ENCODE measurements at places on chromosomes 2 and 18.

DNA sequence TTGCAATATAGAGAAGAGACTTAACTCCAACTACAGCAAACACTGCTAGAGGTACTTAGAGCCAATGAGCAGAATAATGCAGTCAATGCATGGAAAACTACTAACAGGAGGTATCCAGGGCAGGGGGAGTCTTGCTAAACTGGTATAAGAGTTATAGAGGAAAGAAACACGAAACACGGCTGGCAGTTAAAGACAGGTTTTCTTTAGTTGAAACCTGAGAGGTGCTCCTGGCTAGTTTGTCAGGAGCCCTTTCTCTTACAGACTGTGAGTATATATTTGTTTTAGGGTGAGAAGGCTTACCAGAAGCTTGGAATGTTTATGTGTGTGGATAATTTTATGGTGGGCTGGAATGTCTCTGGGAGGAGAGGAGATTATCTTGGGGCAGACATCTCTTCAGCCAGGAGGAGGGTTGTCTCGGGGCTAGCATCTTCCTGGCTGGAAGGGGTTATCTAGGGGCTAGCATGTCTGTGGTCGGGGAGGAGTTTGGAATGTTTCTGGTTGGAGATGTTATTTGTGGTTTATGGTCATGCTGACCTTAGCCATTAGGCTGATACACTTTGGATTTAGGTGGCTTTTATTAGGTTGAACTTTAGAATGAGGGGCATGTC, 1048.8 kb downstream of the DPP10 start:
- no peak for DNase-seq

- DNase-seq, result no peak
Measured at GRCh38 chr2:203870481-203870880, 2.9 kb downstream of the CTLA4 start.

DNA sequence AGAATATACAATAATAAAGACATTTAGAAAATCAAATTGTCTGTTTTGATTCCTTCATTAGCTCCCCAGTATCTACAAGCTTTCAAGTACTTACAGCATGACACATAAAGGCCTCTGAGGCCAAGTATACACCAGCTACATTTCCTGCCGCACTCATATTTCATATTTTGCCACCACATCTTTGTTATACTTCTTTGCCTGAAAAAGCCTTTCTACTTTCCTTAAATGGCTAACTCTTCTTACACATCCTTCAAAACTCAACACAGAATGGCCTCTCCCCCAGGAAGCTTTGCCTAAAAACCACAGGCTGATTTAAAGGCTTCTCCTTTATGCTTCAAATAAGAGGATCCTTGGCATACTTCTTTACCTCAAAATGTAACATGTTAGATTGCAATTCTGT, 4.5 kb downstream of the STK17B start:
- no peak for DNase-seq

- DNase-seq, result no peak
Measured at GRCh38 chr2:96097441-96097840, 18.9 kb downstream of the ADRA2B start.

DNA sequence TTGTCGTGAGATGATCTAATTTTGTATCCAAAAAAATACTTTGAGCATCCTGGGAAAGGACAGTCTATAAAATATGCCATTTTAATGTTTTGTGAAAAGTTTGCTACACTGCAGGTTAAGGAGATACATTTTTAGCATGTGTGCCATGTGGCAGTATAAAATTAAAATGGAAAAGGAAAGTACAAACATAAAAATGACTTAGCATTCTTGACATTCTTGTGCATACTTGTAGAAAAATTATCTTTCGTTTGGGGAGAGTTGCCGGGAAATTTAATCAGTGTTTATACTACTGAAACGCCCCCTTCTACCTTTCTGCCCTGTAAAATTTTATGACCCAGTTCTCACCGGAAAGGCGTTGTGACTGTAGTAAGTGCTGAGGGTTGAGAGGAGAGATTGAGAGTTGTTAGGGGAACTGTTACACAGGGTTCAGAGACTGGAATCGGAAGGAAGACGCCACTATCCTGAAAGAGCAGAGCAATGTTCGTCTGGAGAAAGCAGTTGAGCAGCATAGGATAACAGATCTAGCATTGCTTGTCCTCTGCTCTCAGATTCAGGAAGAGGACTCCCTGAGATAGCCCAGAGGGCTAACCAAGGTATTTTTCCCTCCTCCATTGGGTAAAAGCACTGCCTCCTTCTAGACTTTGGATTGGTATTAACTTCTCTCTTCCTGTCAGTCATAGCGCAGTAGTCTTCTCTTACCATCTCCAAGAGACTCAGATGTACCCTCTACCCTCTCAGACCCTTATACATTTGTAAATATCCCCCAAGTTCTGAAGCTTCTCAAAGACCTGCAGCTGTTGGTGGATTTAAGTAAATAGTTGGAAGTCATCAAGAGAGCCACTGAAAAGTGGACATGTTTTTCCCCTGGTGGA, 2.7 kb downstream of the CDH20 start:
- DNase-seq, result no peak

GRCh38 chr2:11554399-11554716, 20.5 kb downstream of the GREB1 start:
- no peak for DNase-seq

DNA sequence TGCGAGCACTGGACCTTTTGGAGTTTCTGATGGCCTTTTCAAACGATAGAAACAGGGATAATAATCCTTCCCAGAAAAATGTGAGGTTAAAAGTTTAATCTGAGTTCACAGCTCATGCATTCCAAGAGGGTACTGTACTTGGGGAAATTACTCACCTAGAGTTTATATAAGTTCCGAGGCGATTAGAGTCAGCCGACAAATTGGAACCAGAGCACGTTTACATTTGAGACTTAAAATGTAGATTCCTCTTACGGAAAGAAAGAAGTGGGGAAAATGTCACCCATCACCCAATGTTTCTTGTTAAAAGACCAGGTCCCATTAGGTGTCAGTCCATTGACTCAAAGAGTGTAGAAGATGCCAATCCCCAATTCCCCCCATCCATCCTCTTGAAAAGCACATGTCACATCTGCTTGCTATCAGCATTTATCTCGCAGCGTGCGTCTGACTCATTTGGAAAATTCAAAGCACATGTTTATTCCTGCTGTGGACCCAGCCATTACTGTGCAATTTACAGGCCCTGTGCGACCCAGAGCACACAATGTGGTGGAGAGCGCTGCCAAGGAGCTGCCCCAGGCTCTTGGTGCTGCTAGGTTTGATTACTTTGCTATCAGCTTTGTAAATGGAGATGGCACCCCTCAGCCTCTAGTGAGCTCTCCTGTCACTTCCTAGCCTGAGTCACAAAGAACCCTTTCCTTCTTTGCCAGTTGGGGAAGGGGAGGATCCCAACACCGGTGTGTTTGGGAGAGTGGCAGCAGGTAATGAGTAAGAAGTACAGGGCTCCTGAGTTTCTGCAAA, 104.8 kb downstream of the COLEC12 start:
- no peak for DNase-seq

Data from stimulated activated CD4-positive, alpha-beta T cell treated with anti-CD3 and anti-CD28 coated beads, Interleukin-1b, Interleukin-23, amount 100 ng/mL, for 1 hour (primary cell).